ENCODE measurements at places on chromosomes 2 and 18. TPM values are rescaled to one million over a fixed set of nuclear protein-coding genes. Genes with fewer than 3 reads are reported as not detected.
A peak's percentile ranks its signal among the peaks of the same experiment; 100 is the strongest.

DNA sequence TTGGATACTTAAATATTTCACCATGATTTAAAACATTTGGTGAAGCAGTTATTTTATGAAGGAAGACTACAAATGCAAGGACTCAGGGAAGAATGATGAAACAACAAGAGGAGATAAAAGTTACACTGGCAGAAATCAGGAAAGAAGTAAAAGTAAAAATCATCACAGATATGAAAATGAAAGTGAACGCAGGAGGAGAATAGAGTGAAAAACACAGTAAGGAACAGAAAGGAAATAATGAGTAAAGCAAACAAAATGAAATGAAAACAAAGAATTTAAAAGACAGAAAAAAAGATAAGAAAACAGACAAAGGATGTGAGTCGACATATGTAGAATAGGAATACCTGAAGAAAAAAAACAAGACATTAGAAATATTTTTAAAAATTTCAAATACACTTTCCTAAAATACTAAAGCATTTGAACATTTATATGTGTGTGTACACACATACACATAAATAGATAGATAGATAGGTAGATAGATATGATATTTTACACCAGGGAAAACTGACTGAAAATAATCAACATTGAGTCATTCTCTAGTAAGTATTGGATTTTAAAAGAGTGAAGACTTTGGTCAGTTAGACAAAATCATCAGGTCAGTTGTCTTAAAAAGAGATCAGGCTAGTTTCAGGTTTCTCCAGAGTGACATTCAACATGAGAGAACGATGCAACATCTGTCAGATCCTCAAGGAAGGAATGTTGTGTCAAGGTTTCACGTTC, 12.1 kb upstream of the KDSR start:
- no peak for DNase-seq

- DNase-seq, result peak; percentile 23
Measured at GRCh38 chr2:113217455-113218282, 43.9 kb downstream of the PSD4 start.

GRCh38 chr2:159124931-159125467, 156.6 kb downstream of the TANC1 start:
- DNase-seq, result no peak

- no peak for DNase-seq
Measured at GRCh38 chr18:74342416-74343043, 26.9 kb downstream of the C18orf63 start.

DNA sequence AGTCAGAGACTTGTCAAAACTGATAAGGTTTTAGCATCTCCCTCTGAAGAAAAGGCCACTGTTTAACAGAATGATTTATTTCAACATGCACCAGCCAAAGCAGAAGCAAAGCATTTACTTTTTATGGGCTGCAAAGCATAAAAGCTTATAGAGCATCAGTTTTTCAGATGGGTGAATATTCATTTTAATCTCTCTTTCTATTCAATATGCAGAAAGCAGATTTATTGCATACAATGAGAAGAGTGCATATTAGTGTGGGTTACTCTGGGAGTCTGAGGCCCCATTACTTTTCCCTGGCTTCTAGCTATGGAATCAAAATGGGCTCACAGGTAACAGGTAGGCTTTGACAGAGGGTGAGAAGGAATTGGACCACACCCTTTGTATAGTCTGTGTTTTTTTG, 9.0 kb downstream of the PTPRM start:
- DNase-seq, result no peak

DNA sequence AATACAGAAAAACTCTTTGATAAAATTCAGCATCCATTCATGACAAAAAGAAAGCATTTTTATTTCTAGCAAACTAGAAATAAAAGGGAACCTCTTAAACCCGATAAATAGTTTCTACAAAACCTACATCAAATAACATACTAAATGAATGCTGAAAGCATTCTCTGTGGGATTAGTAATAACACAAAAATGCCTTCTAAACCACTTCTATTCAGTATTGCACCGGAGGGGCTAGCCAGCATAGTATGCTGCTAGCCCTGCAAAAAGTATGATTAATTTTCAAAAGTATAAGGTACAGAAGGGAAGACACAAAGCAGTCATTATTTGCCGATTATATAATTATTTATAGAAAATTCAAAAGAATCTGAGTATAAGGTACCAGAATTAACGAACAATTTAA, 145.2 kb downstream of the DTNB start:
- no peak for DNase-seq

GRCh38 chr18:58418361-58418760, 210.5 kb downstream of the ALPK2 start:
- no peak for DNase-seq

PLB1 gene
- 0.27 TPM for total RNA-seq

DNA sequence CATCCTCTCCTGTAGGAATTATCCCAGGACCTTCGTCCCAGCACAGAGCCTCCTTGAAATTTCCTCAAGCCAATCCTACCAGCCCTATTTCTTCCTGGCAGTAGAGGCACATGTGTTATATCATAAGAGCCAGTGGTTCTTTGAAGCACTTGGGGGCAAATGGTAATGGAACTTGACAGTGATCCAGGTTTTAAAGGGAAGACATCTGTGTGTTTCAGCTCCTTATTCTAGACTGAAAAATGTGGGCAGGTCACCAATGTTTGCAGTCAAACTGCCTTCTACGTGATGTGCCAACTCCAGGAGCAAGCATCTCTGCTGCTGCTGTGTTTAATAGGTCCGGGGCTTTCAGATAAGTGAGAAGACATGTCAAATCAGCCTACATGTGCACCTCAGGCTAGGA, 157.1 kb downstream of the GALNT14 start:
- no peak for DNase-seq

DNA sequence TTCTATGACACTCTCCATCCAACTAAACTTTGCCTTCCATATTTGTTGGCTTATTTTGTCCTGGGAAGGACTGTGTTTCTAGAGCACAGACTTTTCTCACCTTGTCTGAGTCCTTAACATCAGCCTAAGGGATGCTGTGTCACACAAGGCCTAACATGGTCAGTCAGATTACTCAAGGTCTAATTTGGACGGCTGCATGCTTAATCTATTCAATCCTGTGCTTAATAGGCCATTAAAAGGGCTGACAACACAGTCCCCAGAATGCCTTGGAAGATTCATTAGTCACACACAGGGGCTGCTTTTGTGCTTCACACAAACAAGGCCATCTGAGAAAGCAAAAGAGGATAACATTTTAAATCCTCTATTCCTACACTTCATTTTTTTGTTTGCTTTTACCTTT, 84.0 kb downstream of the DYNAP start:
- DNase-seq, result no peak

- no peak for DNase-seq
Measured at GRCh38 chr18:2967357-2967756, 45.6 kb downstream of the LPIN2 start.

Measured in WTC11 (cell line).